ENCODE measurements at places on chromosomes 13 and 19.

- DNase-seq, result no peak
Observed at GRCh38 chr13:84025824-84026223, 143.6 kb upstream of the SLITRK1 start.

DNA sequence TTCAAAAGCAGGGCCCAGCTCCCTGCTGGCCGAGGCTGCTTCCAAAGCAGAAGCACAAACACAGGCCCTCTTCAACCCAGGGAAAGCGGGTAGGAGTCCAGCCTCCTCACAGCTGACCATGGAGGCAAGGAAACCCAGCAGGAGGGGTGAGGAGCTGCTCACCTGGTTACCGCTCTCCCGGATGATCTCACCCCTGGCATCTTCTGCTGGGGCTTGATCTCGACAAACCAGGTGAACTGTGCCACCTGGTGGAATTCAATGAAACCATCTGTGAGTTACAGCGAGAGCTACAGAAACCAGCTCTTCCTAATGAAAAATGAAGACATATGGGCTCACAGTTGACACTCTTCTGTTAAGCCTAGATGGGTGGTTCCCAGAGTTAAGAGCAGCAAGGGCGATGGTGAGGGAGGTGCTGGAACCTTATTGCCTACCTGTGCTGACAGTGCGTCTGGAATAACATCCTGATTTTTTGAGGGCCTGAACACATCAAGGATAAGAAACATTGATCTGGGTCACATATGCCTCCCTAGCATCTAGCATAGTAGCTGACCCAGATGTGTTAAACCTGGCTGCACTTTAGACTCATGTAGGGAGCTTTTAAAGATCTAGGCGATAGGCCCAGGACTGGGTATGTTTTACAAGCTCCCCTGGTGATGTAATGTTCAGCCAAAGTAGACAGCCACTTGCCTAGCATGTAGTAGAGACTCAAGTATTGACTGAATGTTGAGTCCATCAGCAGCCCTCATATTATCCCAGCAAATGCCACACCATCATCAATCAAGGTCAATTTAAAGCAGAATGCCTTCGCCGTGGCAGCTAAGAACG, 6.1 kb downstream of the DHRS12 start:
- DNase-seq, result no peak

- DNase-seq, result no peak
Observed at GRCh38 chr13:41847216-41847615, 113.7 kb downstream of the VWA8 start.

- no peak for DNase-seq
Observed at GRCh38 chr19:23312515-23312914, 62.3 kb upstream of the ZNF724 start.

- DNase-seq, result no peak
Observed at GRCh38 chr13:106152047-106152446, 383.4 kb downstream of the EFNB2 start.

- no peak for DNase-seq
Observed at GRCh38 chr19:34994643-34995541, 5.2 kb upstream of the GRAMD1A start.

GRCh38 chr13:97379386-97379785, 54.6 kb upstream of the RAP2A start:
- no peak for DNase-seq

- DNase-seq, result no peak
Observed at GRCh38 chr13:104301171-104301975, 1235.2 kb upstream of the SLC10A2 start.

DNA sequence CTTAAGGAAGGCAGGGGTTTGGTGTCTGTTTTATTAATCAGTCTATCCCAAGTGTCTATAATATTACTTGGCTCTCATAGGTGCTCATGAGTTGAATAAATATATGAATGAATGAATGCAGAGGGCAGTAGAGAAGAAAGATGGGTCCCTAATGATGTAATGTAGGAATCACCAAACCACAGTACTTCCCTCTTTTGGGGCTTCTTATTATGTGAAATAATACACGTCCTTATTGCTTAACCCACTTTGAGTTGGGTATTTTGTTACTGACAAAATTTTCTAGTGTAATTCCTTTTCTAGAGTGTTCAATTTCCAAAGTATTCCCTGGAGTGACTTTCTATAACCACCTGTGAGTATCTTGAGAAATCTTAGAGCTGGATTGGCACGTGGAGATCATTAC, 13.2 kb downstream of the KLK5 start:
- DNase-seq, result no peak

- DNase-seq, result no peak
Observed at GRCh38 chr19:10112895-10113591, 1.6 kb downstream of the P2RY11 start.

- DNase-seq, result no peak
Observed at GRCh38 chr13:110347535-110348308, 40.6 kb downstream of the COL4A2 start.

- DNase-seq, result no peak
Observed at GRCh38 chr13:40961826-40962225, 57.3 kb downstream of the ELF1 start.

GRCh38 chr19:39252458-39252857, 3.8 kb upstream of the IFNL4 start:
- DNase-seq, result no peak

GRCh38 chr13:33992881-33993336, 175.0 kb downstream of the RFC3 start:
- DNase-seq, result no peak

DNA sequence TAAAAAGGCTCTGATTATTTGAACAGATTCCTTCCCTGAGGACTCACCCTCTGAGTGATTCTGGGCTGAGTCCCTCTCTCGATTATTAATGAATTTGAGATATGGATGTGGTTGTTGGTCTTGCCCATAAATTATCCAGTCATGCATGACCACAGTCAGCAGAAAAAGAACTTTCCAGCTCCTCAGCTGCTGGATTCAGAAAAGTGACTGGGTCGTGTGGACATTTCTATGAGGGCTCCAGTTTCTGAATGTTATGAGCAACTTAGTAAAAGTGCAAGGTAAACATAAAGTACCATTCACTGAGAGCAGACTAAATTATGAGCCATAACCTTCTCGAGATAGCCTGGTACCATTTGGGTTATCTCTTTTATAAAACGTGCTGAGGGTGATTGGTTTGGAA, 100.1 kb upstream of the CLDN10 start:
- no peak for DNase-seq

GRCh38 chr13:23753458-23753857, 135.7 kb downstream of the MIPEP start:
- no peak for DNase-seq

- no peak for DNase-seq
Observed at GRCh38 chr19:18675779-18676178, 7.7 kb upstream of the CRTC1 start.

DNA sequence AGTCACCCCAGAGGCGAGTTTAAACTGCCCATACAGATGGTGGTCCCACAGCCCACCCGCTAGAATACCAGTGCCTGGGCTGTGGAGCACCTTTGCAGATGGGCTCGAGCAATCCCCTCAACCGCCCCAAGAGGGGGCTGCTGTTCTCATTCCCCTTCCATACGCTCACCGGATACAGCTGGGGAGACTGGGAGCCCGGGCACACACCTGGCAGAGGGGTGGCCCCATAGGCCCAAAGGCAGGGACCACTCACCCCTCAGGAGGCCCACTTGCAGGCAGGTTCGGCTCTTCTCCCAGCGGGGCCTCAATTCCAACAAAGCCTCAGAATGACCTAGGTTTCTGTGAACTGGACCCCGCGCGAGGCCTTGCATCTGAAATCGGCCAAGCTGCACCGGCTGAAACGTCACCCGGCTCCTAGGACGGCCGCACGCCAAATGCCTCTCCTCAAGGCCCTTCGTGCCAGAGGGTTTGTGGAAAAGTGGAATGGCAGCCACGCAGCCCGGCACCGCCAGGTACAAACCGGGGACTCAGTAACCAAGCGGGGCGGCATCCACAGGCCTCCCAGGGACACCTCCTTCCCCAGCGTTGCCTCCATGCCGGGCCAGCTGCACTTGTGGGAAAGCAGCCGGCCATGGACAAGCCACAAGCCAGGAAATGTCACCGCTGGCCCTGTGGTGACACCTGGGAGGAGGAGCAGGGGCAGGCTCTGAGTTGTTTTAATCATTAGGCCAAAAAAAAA, 18.7 kb downstream of the MLLT1 start:
- no peak for DNase-seq

GRCh38 chr13:94272038-94272437, 207.4 kb downstream of the DCT start:
- DNase-seq, result no peak

- no peak for DNase-seq
Observed at GRCh38 chr19:10116085-10116865, 3.4 kb downstream of the EIF3G start.

DNA sequence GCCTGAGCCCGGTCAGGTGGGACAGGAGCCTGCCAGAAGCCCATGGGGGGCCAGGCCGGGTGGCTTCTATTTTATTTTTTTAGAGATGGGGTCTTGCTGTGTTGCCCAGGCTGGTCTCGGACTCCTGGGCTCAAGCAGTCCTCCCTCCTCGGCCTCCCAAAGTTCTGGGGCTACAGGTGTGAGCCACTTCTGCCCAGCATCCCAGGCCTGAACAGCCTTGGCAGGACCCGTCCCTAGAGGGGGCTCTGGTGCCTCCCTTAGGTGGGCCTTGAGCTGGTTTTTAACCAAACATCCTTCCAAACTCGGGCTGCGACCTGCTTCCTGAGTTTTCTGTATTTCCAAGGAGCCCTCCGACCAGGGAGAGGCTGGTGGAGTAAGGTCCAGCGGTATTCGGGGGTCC, 10.5 kb downstream of the COMP start:
- DNase-seq, result no peak

GRCh38 chr19:38702278-38702677, 42.0 kb downstream of the CAPN12 start:
- DNase-seq, result no peak

GRCh38 chr19:14375055-14375581, 6.1 kb upstream of the ADGRE5 start:
- DNase-seq, result no peak

Data from anterior cingulate cortex (tissue), 58 donors.